PC-3 (cell line): ENCODE measurements at places on chromosomes 1 and 21. TPM values are rescaled to one million over a fixed set of nuclear protein-coding genes. Genes with fewer than 3 reads are reported as not detected.

Gene SV2A
- total RNA-seq, result not detected in 2 replicates

Gene SPRR2E
- total RNA-seq, result not detected in 2 replicates

DNA sequence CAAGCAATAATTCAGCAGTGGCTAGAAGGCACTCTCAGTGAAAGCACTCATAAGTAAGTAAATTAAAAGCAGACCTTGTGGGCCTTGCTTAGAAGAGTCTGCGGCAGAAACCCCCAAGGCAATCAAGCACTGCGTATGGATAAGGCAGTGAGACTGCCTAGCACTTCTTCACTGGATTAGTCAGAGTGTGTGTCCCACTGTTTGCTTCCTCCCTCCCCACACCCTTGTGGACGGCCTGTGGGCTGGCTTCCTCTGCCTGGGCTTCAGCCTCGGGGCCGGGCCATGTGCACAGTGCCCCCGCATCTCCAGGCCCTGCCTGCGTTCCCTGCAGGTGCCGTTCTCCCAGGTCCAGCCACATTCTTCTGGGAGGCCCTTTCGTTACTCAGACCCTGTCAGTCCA, 23.8 kb downstream of the AGT start:
- no peak overlapping the region for H3K4me3 ChIP-seq
- H3K27me3 ChIP-seq, result no peaks in the 10 kb centered on the region
- no peak for DNase-seq
- H3K4me1 ChIP-seq, result 0 out of 2 replicates have a peak, but pooled peaks cover under 1% of the 10 kb centered on the region
- no peak overlapping the region for H3K27ac ChIP-seq
- H3K36me3 ChIP-seq, result peaks cover 70% of the 10 kb centered on the region

DNA sequence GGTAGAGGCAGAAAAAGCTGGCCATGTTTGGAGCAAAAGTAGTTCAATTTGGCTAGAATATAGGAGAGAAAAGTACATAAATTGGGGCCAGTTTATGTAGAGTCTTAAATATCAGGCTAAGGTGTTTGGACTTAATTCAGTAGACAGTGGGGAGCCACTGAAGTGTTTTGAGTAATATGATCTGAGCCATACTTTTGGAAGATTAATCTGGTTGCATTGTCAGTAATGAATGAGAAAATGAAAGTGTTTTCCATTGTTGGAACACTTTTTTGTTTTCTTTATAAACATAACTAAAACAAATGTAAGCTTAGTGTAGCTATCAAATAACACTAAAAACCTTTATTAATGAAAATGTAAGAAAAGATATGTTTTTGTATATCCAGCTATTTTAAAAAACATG, 42.1 kb downstream of the POU2F1 start:
- no peak overlapping the region for H3K4me3 ChIP-seq
- peaks cover 11% of the 10 kb centered on the region for H3K4me1 ChIP-seq
- H3K27ac ChIP-seq, result no peak overlapping the region
- no peaks in the 10 kb centered on the region for H3K36me3 ChIP-seq
- H3K27me3 ChIP-seq, result no peaks in the 10 kb centered on the region
- DNase-seq, result no peak

- H3K27ac ChIP-seq, result no peak overlapping the region
- H3K27me3 ChIP-seq, result no peaks in the 10 kb centered on the region
- no peak overlapping the region for H3K4me3 ChIP-seq
- peaks cover 14% of the 10 kb centered on the region for H3K4me1 ChIP-seq
- no peak for DNase-seq
- H3K36me3 ChIP-seq, result no peaks in the 10 kb centered on the region
Observed at GRCh38 chr1:63859480-63860275, 85.9 kb downstream of the ROR1 start.

GRCh38 chr1:6200188-6200809, 904 bp upstream of the RPL22 start:
- peaks cover 21% of the 10 kb centered on the region for H3K36me3 ChIP-seq
- H3K4me3 ChIP-seq, result peak overlapping the region; percentile 74
- peak overlapping the region; percentile 47 for H3K27ac ChIP-seq

DNA sequence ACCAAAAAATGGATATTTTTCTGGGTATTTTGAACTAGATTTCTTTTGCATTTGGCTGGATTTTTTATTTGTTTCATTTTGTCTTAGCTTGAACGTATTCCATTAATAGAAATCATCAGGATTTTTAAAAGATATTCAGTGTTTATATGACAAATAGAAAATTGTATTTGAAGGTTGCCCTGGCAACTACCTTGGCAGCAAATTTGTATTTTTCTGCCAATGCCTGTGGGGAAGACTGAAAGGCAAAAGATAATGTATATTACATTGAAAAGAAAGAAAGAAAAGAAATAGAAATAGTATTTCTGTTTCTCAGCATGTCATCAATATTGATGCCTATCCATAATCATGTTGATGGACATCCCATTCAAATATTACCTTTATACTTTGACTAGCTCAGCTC, 16.8 kb downstream of the VCAM1 start:
- H3K27me3 ChIP-seq, result no peaks in the 10 kb centered on the region
- no peak overlapping the region for H3K27ac ChIP-seq
- no peak overlapping the region for H3K4me3 ChIP-seq
- no peak for DNase-seq
- peaks cover 28% of the 10 kb centered on the region for H3K4me1 ChIP-seq
- no peaks in the 10 kb centered on the region for H3K36me3 ChIP-seq

DNA sequence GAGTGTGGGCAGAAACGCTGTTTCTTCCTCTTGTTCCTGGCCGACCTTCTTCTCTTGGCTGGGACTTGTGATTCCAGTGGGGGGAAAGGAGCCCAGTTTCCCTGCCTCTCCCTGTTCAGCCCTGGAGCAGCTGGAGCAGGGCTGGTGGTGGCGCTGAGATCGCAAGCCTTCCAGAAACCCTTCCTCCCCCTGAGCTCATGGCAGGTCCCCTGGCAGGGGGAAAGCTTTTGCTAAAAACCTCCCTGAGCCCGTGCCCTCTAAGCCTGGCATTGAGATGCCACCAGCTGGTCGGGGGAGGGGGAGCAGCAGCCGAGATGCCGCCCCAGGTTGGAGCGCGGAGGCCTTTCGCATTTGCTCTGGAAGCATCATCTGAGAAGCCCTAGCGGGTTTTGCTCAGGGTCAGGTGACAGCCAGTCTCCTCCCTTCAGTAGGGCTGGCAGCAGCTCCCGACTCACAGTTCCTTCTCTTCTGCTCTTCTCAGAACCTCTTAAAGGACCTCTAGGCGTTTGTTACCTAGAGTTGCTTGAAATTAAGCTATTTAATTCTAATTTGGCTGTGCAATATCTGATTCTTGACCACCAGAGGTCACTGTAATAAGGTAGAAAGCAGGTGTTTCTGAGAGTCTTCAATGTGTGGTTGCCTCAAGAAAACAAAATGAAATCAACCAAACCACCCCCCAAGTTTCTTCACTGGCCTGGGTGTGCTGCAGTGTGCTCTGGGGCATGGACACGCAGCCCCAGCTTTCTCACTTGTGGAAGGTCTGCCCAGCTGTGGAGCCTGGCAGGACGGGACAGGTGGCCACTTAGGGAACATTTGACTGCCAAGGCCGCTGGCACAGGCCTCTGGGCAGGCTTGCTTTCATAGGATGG, 257.3 kb downstream of the CAMTA1 start:
- peaks cover 42% of the 10 kb centered on the region for H3K27me3 ChIP-seq
- H3K27ac ChIP-seq, result no peak overlapping the region
- peaks cover 2% of the 10 kb centered on the region; the same call in 1 of the 2 replicates for H3K4me1 ChIP-seq
- peak; percentile 58 for DNase-seq
- H3K4me3 ChIP-seq, result no peak overlapping the region
- H3K36me3 ChIP-seq, result no peaks in the 10 kb centered on the region

DNA sequence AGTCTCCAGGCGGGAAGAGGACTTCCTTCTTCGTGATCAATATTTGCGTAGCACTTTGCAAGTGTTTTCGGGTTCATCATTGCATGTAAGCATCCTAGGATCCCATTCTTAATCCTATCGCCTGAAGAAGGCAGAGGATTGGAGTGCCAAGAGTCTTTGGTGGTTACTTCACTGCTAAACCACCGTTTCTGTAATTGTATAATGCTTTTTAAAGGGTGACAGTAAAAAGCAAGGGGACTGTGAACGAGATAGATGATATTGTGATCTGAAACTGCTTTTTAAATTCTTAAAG, 345 bp upstream of the ALDH9A1 start:
- peaks cover 18% of the 10 kb centered on the region for H3K4me1 ChIP-seq
- H3K27ac ChIP-seq, result peak overlapping the region; percentile 76
- H3K27me3 ChIP-seq, result no peaks in the 10 kb centered on the region
- H3K36me3 ChIP-seq, result peaks cover 6% of the 10 kb centered on the region

Gene ATP13A2
- total RNA-seq, result 48.4 and 51.9 TPM in 2 replicates

Gene LHX8
- not detected in 2 replicates for total RNA-seq

DNA sequence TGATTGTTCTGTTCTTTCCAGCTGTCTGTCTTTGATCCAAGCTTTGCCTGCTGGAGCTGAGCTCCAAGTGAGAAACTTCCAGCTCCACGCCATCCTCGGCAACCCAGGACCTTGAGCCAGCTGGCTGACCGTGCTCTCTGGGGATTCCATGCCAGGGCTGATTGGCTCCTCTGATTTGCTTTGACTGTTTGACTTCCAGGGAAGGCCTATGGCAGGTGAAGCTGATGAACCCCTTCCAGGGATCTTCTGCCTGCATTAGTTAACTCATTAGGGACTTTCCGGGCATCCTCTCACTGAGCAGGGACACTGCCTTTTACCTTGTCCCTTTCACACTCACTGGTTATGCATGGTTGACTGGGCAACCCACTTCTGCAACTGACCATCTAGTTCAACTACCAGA, 406.1 kb downstream of the RPS6KC1 start:
- H3K36me3 ChIP-seq, result no peaks in the 10 kb centered on the region
- no peaks in the 10 kb centered on the region for H3K4me1 ChIP-seq
- peaks cover 42% of the 10 kb centered on the region for H3K27me3 ChIP-seq

DNA sequence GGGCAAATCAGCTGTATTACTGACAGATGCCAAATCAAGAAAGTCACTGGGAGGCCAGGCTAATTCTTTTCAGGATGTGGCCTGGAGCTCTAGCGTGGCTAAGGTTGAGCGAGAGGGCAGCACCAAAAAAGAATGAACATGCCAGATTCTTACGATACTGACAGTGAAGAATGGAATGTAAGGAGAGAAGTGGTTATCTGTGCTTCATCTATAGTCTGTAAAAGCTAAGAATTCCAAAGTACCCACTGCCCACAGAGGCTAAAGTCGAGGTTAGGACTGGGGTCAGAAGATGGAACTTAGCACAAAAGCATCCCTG, 32.7 kb downstream of the TFAP2E start:
- peaks cover 78% of the 10 kb centered on the region for H3K36me3 ChIP-seq
- no peaks in the 10 kb centered on the region for H3K4me1 ChIP-seq
- H3K27ac ChIP-seq, result no peak overlapping the region
- no peak overlapping the region for H3K4me3 ChIP-seq

DNA sequence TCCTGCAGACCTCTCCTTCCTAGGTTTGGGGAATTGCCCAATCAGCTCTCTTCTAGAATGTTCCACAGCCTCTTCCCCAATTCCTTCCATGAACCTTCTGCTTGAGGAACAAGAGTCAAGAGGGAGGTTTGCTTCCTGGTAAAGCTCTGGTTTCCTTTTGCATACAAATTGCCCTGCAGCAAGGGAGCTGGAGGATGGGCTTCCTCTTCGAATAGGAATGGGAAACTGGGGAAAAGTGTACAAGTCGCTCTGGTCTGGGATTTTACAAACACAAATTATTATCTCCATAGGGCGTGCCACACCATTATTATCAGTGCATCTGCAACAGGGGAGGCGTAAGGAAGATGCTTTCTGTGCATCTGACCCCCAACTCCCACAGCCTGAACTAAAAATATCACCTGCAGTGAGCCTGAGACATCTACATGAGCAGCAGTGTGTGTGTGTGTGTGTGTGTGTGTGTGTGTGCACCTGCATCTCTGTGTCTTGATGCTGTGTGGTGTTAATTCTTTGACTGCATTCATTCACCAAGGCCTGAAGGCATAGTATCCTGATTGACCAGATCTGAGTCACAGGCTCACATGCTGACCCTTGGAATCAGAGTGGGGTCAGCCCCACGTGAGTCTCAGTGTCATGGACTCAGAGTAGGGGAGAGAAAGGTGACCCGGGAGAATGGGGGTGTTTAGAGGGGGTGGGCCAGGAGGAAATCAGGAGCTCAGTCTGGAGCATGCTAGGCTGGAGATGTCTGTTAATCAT, 272.9 kb downstream of the KAZN start:
- peaks cover 26% of the 10 kb centered on the region for H3K27me3 ChIP-seq
- H3K36me3 ChIP-seq, result no peaks in the 10 kb centered on the region
- no peak overlapping the region for H3K27ac ChIP-seq
- peaks cover 7% of the 10 kb centered on the region; the same call in 1 of the 2 replicates for H3K4me1 ChIP-seq
- peak; percentile 8 for DNase-seq
- no peak overlapping the region for H3K4me3 ChIP-seq

DNA sequence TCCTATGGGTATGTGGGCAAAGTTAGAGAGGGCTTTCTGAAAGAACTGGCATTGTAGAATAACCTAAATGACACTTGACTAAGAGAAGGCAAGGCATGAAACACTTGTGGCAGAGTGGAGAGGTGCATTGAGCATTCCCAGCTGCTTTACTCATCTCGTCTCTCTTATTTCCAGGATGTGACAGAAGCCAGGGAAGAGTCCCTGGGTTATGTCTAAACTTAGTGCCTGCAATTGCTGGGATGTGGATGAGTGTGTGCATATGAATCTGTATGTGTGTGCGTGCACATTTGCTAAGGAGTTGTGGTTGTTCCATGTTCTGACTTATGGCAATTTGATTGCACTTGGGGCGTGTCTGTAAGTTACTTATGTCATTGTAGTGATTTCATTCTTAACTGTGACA, 1326.5 kb upstream of the B3GALT2 start:
- no peak for DNase-seq
- no peak overlapping the region for H3K4me3 ChIP-seq
- H3K27ac ChIP-seq, result no peak overlapping the region
- no peaks in the 10 kb centered on the region for H3K4me1 ChIP-seq
- H3K27me3 ChIP-seq, result no peaks in the 10 kb centered on the region
